ENCODE measurements at places on chromosomes 6 and 20.
A peak's percentile ranks its signal among the peaks of the same experiment; 100 is the strongest.

- no peak for DNase-seq
These were observed 57.2 kb upstream of the HFE start for GRCh38 chr6:26029857-26030653.

DNA sequence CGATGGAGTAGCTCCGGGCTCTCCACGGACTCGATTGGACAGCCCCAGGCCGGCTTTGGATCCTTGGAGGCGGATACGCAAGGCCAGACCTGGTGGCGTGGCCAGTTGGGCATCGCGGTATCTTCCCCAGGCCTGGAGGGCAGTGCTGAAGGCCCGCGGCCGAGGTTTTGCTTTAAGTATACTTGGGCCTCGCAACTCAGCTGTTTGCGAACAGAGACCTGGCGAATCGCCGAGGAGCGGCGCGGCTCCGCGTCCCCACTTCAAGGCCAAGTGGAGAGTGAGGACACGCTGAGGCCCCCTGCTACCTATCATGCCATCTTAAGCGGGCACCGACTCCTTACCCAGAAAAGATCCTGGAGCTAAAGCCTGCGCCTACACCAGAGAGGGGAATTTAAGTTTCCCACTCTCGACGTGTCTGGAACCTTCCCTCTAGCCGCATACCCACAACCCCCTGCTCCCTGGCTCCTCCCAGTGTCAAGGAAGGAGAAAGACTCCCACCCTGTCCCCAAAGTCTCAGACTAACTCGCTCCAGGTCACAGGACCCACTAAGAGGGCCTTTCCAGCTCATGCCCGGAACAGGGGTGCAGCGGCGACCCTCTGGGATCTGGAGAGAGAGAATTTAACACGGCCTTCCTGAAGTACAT is 4.1 kb downstream of the LINC00237 start:
- DNase-seq: no peak

DNA sequence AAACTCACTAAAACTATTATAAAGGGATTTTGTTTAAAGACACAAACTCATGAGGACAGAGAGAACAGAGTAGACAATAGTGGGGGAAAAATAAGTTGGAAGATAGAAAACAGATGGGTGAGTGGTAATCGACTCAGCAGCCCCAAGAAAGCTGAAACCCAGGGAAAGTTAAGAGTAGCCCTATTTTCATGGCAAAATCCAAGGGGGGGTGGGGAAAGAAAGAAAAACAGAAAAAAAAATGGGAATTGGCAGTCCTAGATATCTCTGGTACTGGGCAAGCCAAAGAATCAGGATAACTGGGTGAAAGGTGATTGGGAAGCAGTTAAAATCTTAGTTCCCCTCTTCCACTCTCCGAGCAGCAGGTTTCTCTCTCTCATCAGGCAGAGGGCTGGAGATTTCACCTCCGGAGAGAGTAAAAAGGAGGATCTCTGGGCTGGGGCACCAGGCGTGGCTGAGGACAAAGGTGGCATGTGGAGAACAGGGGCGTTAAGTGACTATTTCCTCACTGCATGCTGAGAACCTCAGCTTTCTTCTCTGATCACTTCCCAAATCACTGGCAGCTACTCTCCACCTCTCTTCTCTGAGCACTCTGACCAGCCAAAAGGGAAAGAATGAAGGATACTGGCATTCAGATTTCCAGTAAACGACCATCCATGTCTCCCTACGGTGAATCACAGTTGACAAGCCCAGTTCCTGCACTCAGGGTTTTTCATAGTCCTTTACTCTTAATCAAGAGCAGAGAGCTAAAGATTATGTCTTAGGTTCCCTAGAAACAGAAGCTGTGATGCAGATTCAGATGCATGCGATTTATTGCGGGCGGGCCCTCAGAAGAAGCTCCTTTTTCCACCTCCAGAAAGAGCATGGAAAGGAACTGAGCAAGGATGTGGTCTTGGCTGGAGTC is 7.3 kb upstream of the RNF24 start:
- no peak for DNase-seq

GRCh38 chr20:3890398-3890751 is 1.2 kb downstream of the PANK2 start:
- DNase-seq: no peak

GRCh38 chr6:119171088-119171841 is 92.8 kb upstream of the FAM184A start:
- DNase-seq: no peak

- peak; percentile 2 for DNase-seq
These were observed 132.2 kb downstream of the OGFRL1 start for GRCh38 chr6:71420693-71421328.

DNA sequence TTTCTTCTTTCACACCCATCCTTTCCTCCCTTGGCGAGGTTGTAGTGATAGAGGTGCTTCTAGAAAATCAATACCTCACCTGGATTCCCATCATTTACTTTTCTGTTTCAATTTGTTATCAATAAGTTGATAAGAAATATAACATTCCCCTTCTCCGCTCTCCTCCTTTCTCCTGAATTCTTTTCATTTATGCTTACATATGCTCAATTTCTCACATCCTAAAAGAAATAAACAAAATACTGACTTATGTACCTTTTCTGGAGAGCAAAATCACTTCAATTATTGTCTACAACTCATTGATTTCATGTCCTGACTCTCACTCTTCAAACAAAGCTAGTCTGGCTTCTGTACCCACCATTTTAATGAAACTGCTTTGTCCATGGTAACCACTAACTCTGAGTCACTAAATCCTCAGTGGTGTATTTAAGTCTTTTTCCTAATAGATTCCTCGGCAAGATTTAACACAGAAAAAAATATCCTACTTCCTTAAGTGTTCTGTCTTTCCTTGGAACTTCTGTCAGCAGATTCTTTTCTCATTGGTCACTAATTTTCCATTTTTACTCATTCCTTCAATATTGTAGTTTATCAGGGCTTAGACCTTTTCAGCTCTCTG is 289.6 kb downstream of the RFPL4B start:
- DNase-seq: no peak

Measured in NCI-H1092 (cell line).